Smooth muscle cell of the pulmonary artery (primary cell): ENCODE measurements at places on chromosomes 4 and X. TPM values are rescaled to one million over a fixed set of nuclear protein-coding genes. Genes with fewer than 3 reads are reported as not detected.

The PLAC8 gene
- not detected in 2 replicates for total RNA-seq

The GAGE12J gene
- total RNA-seq: not detected in 2 replicates

The XK gene
- total RNA-seq: 0.13 TPM in 2 replicates

The NAP1L3 gene
- total RNA-seq: 6.8 and 8.3 TPM in 2 replicates

The TCEAL6 gene
- not detected in 2 replicates for total RNA-seq
